Fibroblast of the aortic adventitia (primary cell): ENCODE measurements at places on chromosomes 6 and 20. TPM values are rescaled to one million over a fixed set of nuclear protein-coding genes. Genes with fewer than 3 reads are reported as not detected.

MC3R gene
- not detected in 2 replicates for total RNA-seq

TP53INP2 gene
- 2.1 and 2.5 TPM in 2 replicates for total RNA-seq

CDH4 gene
- 0.18 and 0.25 TPM in 2 replicates for total RNA-seq

MUC22 gene
- not detected in 2 replicates for total RNA-seq

CCN6 gene
- not detected in 2 replicates for total RNA-seq

HDGFL1 gene
- total RNA-seq = not detected in 2 replicates

ZNF451 gene
- 70.4 and 77.5 TPM in 2 replicates for total RNA-seq

DCDC2 gene
- not detected in 2 replicates for total RNA-seq

HCRTR2 gene
- total RNA-seq = not detected in 2 replicates

PHF3 gene
- 78.5 and 146 TPM in 2 replicates for total RNA-seq

PAK5 gene
- total RNA-seq = 0.16 TPM in 1 of 2 replicates, not detected in the other

PPP1R3G gene
- 3.8 and 10.1 TPM in 2 replicates for total RNA-seq

LY6G6C gene
- total RNA-seq = not detected in 2 replicates

IL17A gene
- not detected in 2 replicates for total RNA-seq

GPLD1 gene
- total RNA-seq = 0.27 and 0.41 TPM in 2 replicates

PI3 gene
- not detected in 2 replicates for total RNA-seq

AVP gene
- not detected in 2 replicates for total RNA-seq

FOXC1 gene
- total RNA-seq = 4.4 and 15.7 TPM in 2 replicates

CST4 gene
- not detected in 2 replicates for total RNA-seq

RAET1G gene
- total RNA-seq = 0.82 and 4.6 TPM in 2 replicates

SMAP1 gene
- total RNA-seq = 24.9 and 32.4 TPM in 2 replicates

PBOV1 gene
- not detected in 2 replicates for total RNA-seq

FHL5 gene
- not detected in 2 replicates for total RNA-seq

ELOVL5 gene
- total RNA-seq = 38.9 and 95.1 TPM in 2 replicates

RSPO4 gene
- total RNA-seq = not detected in 2 replicates

TSPO2 gene
- total RNA-seq = not detected in 2 replicates

HLA-DRB1 gene
- total RNA-seq = 0.09 and 0.90 TPM in 2 replicates

PRSS35 gene
- 3.5 and 4.7 TPM in 2 replicates for total RNA-seq
